ENCODE measurements at places on chromosomes 16 and 17.

GRCh38 chr17:30368912-30369720 is 9.6 kb upstream of the CPD start:
- no peak for DNase-seq

- DNase-seq, result no peak
These were observed 1.3 kb downstream of the FUS start for GRCh38 chr16:31181102-31181830.

DNA sequence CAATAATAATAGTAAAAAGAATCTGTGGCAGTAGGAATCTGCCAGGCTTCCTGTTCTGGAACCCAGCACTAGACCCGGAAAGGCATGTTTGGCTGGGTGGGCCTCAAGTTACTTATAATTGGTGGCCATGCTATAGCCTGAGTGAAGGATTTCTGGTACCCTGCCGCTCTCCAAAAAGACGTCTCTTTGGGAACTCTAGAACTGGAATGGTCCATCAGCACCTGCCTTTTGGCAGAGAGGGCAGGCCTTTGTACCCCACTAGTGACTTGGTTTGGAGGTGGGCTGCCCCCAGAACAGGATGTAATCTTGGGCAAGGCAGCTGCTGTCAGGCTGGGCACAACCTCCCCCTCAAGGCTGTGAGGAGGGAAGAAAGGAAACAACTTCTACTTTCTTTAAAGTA is 29.3 kb upstream of the ST6GALNAC1 start:
- DNase-seq, result no peak

- DNase-seq, result no peak
These were observed 19.5 kb downstream of the ATP2A1 start for GRCh38 chr16:28897826-28898225.

DNA sequence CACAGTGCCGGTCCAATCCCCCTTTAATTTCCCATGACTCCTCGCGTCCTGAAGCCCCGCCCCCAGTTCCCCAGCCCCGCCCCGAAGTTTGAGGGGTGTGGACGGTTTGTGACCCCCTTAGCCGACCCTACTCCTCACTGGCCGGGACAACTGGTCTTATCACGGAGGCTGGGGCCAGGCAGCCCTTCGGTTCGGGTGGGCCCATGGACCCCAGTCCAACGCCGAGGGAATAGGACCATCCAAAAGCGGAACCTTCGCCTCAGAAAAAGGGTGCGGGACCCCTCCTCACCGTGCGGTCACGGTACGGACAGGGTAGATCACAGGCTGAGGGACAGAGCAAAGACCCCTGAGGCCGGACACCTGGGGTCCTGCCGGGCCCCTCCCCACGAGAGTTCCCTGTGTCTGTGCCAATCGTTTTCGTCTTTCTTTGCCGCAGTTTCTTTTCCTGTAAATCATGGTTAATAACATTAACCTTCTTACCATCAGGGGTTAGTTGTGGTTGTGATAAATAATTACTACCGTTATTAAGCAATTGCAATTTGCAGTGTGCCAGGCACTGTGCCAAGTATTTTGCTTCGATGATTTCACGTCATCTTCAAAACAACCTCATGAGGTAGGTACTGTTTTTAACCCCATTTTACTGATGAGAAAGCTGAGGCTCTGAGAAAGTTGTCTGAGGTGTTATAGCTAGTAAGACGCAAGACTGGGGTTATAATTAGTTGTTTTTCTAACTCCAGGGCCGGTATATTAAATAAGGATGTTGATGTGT is 543 bp downstream of the TMUB2 start:
- DNase-seq, result no peak

DNA sequence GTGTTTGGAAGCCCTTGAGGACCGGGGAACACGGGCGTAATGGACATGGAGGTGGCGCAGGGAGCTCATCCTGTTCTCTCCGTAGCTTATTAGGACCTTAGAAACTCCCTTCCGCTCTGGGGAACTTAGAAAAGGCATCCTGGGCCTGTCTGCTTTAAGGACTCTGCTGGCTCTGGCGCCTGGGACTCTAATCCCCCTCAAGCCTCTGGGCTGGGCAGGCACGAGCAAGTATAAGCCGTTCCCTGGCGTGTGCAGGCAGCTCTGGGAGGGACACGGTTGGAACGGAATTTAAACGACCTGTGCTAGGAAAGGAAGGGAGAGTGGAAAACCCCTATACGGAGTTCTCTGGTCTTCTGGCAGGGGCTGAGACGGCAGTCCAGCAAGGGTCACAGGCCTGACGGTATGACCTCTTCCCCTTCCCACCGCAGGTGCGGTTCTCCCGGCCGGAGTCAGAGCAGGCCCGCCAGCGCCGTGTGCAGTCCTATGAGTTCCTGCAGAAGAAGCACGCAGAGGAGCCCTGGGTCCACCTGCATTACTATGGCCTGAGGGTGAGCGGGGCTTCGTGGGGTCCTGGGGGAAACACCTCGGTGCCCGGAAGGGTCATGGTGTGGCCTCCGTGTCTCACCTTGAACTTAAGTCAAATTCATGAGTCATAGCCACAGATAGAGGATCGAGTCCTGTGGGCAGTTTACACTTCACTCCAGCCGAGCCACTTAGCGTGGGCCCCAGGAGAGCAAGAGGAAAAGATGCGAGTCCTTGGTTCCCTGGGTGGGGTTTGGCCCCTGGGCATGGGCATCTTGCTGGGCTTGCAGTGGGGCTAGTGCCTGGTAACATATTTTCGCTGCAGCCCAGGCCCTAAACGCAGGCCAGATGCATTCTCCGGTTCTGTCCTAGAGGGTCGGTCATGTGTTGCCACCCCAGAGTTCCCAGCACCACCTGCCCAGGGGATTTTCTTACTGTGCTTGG is 17.7 kb downstream of the POLR3E start:
- DNase-seq, result no peak
